ENCODE measurements at places on chromosomes 16 and 17.

GRCh38 chr17:73025041-73025560 is 67.4 kb downstream of the SLC39A11 start:
- DNase-seq, result no peak

- no peak for DNase-seq
Measured at GRCh38 chr17:48498164-48498850, 32.5 kb downstream of the HOXB1 start.

DNA sequence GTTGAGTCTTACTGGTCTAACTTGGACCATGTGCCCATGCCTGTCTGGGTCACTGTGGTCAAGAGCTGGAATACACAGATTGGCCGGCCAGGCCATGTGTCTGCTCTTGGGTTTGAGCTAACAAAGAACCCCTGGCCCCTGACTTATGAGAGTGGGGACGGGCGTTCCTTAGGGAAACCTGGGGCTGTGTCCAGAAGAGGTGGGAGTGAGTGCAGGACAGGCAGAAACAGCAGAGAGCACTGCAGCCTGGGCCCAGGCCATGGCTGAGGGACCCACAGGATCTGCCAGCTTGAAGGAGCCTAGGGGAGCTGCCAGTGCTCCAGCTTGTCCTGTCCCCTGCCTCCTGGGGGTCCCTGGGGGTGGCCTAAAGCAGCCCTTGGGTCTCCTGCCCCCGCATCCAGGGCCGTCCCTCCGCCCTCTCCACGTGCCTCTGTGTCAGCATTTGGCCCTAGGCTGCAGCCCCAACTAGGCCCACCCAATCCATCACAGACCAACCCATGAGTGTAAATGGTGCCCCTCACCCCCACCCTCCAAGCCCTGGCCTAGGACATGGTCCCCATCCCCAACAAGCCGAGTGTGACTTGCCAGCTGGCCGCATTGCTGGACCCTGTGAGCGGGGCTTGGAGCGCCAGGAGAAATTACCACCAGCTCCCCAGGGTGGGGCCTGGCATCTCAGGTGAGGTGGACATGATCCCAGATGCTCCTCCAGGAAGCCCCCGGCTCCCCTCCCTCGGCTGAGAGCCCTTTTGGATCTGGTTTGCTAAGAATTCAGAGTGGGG is 12.5 kb upstream of the DRC7 start:
- no peak for DNase-seq

DNA sequence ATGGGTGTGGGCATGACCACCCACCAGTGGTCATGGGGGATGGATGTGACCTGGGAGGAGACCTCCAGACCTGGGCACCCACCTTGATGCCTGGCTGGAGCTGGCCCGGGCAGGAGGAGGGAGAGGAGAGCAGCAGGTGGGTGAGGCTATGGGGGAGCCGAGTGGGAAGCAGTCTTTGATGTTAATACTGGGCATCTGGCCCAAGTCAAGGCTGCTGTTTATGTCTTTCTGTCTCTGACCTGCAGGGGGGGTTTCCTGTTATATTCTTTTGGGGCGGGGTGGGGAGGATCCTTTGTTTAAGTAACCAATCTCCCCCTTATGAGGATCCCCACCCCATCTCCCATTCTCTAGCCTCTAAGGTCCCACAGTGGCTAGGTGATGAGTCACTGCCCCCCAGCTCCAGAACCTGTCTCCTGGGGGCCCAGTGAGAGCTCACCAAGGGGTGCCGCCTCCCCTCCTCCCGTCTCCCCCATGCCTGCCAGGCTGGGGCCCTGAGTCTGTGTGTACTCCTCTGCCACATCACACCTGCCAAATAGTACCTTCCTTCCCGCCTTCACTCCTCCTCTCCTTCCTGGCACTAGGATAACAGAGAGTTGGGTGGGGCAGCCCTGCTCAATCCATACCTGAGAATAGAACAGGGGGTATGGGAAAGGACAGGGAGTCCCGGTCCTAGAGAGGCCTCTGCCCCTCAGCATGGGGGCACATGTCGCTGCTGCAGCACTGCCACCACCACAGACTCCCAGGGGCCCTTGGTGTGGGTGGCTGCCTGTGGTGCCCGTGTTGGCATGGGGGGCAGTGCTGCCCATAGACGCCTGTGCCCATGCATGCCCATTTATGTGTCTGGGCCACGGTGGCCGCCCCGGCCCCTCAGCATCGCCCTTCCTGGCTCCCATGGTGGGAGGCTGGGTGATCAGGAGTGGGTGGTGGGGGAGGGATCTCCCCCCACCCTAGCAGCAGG is 7.3 kb downstream of the THRA start:
- no peak for DNase-seq

- DNase-seq, result peak; percentile 77
Measured at GRCh38 chr17:40111221-40112128, 10.3 kb upstream of the MSL1 start.

- DNase-seq, result no peak
Measured at GRCh38 chr16:74726716-74727115, 26.1 kb upstream of the MLKL start.

Data from fibroblast of skin of left biceps (primary cell).